ENCODE measurements at places on chromosomes 13 and 19.
A peak's percentile ranks its signal among the peaks of the same experiment; 100 is the strongest.

DNA sequence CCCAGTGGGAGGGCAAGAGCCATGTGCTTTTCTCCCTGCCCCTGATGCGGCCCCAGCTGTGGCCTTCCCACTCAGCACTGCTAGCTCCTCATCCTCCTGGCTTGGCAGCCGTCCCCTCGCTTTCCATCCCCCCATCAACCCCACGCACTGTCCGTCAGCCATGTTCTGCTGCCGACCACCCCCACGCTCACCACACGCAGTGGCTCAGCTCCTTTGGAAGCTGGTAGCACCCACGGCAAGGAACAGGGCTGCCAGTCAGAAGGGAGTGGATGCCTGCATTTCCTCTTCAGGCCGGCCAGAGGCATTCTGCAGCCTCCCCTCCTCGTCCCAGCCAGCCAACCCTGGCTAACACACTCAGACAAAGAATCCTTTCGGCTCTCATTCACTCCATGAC lies 6.3 kb downstream of the CALM3 start:
- no peak for DNase-seq

- DNase-seq = peak; percentile 79
These were observed 1.8 kb upstream of the NMRK2 start for GRCh38 chr19:3931041-3931440.

GRCh38 chr13:110194451-110194850 lies 112.5 kb downstream of the COL4A1 start:
- no peak for DNase-seq

GRCh38 chr13:61795580-61795979 lies 379.9 kb upstream of the PCDH20 start:
- no peak for DNase-seq

GRCh38 chr19:38661996-38662395 lies 14.5 kb downstream of the ACTN4 start:
- peak; percentile 69 for DNase-seq

GRCh38 chr13:95129004-95129403 lies 172.2 kb downstream of the ABCC4 start:
- no peak for DNase-seq

- DNase-seq = peak; percentile 88
These were observed 20.5 kb downstream of the CYTH2 start for GRCh38 chr19:48489608-48490216.

DNA sequence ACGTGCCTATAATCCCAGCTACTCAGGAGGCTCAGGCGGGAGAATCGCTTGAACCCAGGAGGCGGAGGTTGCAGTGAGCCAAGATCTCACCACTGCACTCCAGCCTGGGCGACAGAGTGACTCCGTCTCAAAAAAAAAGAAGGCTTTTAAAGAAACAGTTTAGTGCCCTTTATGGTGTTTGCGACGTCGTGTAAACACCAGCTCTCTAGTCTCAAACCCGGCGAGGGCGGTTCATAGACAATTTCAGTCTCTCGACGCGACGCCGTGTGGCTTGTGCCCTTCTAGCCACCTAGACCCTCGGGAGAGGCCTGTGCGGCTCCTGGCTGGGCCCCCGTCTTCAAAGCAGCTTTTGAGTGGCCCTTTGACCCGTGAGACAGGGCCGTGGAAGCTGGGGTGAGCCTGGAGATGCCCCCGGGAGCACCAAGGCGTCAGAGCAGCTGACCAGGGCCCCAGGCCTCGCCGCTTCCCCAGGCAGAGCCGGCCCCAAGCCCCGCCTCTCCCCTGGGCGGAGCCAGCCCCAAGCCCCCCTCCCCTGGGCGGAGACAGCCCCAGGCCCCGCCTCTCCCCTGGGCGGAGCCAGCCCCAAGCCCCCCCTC lies 5.0 kb upstream of the MADCAM1 start:
- peak; percentile 49 for DNase-seq

DNA sequence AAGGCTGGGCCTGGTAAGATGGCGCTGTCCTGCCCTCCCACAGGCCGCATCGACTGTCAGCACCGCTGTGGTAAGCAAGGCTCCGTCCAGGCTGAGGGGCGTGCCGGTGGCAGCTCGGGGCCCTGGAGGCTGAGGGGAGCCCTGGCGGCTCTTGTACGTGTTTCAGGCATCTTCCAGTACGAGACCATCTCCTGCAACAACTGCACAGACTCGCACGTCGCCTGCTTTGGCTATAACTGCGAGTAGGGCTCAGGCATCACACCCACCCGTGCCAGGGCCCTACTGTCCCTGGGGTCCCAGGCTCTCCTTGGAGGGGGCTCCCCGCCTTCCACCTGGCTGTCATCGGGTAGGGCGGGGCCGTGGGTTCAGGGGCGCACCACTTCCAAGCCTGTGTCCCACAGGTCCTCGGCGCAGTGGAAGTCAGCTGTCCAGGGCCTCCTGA lies 1.2 kb downstream of the IZUMO4 start:
- DNase-seq = no peak

GRCh38 chr19:41172297-41173164 lies 20.5 kb upstream of the CYP2S1 start:
- DNase-seq = peak; percentile 61

GRCh38 chr13:95642028-95642621 lies 2.4 kb downstream of the DZIP1 start:
- DNase-seq = peak; percentile 54

DNA sequence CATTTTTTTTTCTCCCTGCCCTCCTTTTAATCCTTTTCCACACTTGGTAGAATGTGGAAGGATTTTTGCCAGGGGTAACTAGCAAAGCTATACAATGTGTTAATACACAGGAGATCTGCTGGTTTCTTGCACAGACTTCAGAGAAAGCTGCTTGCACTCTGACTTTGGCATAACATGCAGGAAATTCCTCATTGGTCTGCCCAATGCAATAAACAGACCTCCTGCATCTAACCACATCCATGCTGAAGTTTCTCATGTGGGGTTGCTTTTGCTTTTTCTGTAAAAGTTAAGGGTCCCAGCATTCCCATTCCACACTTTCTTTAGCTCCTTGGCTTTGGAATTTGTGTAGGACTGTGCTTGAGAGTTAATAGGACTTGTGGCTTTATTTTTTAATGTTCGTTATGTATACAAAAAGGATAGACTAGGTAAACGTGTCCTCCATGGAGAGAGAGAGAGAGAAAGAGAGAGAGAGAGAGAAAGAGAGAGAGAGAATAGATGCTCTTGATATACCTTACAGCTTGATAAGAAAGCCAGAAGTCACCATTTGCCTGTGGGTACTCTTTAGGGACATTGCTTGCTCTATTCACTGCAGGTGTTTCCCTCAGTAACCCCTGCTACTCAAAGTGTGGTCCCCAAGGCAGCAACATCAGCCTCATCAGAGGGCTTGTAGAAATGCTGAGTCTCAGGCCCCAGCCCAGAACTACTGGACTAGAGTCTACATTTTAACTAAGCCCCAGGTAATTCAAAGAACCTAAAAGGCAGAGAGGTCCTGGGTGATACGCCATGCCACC lies 170.5 kb downstream of the SHISA2 start:
- DNase-seq = no peak

GRCh38 chr19:50838239-50838638 lies 4.9 kb upstream of the KLK15 start:
- DNase-seq = no peak

DNA sequence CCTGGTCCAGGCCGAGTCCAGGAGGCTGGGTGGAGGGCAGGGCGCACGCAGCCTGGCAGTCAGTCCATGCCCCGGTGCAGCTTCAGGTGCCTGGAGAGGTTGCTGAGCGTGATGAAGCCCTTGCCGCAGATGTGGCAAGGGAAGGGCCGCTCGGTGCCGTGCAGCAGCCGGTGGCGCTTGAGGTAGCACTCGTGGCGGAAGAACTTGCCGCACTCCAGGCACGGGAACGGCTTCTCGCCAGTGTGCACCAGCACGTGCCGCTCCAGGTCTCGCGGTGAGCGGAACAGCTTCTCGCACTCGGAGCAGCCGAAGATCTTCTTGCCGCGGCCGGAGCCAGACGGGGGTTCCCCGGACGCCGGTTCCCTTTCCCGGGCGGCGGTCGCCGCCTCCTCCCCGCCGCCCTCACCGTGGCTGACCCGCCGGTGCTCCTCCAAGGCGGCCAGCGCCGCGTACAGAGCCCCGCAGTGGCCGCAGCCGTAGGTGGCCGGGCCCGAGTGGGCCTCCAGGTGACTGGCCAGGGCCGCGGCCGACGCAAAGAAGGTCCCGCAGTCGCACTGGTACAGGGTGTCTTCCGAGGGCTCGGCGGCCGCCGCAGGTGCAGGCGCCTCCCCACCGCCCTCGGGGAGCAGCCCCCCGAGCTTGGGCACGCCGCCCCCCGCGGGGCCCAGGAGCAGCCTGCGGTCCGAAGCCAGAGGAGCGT lies 6.8 kb downstream of the FIZ1 start:
- no peak for DNase-seq

GRCh38 chr13:46403851-46404732 lies 17.0 kb upstream of the RUBCNL start:
- DNase-seq = no peak

GRCh38 chr13:41827507-41828213 lies 133.2 kb downstream of the VWA8 start:
- DNase-seq = no peak

DNA sequence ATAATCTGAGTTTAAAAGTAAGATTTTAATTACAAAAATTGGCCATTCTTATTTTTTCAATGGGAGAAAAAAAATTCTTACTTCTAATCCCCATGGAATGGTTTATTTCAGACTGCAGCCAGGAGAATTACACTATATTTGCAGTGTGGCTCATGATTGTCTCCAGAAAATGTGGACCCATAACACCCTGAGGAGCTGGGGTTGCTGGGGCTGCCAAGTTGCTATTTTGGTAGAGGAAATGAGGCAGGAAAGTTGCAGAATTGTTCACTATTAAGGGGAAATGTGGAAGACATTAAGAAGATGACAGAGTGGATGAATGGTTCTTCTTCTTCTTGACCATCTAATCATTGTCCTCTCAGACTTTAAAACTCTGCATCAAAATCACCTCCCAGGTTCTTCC lies 4.6 kb upstream of the SCEL start:
- DNase-seq = no peak

- no peak for DNase-seq
These were observed 47.0 kb downstream of the SACS start for GRCh38 chr13:23386533-23386932.

- no peak for DNase-seq
These were observed 2564.3 kb upstream of the PCDH20 start for GRCh38 chr13:63979951-63980350.

DNA sequence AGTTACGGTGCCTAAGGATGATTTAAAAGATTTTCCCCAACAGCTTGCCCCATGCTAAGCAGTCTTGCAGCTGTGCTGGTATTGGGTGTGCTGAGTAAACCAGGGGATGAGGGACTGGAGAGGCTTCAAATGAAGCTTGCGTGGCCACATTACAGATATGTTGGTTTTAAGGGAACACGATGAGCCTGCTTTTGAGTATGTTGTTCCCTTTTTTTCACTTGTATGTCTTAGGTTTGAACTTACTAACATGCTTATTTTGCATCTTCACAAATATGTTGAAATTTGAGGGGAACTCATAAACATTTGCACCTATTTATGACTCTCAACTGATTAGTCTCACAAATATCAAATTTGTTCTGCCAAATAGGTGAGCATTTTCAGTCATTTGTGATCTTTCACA lies 2.0 kb upstream of the IL17D start:
- DNase-seq = no peak

DNA sequence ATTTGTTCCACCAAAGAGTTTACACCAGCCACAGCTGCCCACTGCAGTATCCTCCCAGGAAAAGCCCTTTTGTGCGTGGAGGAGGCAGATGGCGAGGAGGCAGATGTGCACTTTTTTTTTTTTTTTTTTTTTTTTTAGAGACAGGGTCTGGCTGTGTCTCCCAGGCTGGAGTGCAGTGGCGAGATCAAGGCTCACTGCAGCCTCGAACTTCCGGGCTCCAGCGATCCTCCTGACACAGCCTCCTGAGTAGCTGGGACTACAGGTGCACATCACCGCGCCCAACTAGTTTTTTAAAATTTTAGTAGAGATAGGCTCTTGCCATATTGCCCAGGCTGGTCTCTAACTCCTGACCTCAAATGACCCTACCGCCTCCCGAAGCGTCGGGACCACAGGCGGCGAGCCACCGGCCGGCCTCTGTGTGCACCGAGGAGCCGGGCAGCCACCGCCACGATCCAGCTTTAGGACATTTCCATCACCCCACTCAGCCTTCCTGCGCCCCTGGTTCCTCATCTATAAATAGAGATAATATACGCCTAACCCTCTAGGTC lies 563 bp upstream of the PDCD5 start:
- DNase-seq = no peak

GRCh38 chr19:36417752-36418286 lies 625 bp downstream of the ZFP82 start:
- DNase-seq = no peak

DNA sequence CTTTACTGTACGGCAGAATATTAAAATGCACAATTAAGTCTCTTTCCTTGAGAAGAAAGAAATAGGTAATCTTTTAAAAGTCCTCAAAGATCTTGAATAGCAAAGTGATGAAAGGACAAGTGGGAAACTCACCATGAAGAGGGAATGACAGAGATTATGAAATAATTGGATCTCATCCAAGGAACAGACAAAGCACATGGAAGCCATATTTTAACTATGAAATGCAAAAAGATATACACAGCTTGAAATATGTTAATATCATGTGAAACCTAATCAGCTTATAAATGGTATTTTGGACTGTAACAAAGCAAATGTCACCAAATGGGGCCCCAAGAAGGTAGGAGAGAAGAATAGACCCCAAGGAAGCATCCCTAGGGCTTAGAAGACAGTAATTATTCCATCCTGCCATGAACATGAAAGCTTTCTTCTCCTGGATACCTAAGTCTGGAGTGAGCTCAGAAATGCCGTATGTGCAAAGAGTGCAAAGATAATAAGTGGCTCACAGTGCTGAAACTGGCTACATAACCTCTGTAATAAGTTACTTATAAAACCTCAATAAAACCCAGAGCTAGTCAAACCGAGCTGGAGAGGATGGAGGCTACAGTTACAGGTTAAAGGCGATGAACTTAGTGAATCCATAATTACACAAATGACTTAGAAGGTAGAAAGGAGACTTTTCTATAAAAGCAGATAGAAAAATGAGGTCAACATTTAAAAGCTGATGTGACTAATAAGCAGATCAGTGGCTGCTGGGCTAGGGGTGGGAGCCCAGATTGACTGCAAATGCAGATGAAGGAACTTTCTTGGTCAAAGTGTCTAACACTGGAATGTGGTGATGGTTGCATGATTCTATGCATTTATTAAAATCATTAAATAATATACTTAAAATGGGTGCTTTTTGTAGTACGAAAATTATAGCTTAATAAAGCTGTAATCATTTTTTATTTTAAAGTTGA lies 34.4 kb downstream of the DCLK1 start:
- no peak for DNase-seq
